ENCODE measurements at places on chromosomes 4 and X. TPM values are rescaled to one million over a fixed set of nuclear protein-coding genes. Genes with fewer than 3 reads are reported as not detected.

Gene ERCC6L
- 11.0 TPM for total RNA-seq

Gene GABRQ
- not detected for total RNA-seq

Gene SUPT20HL1
- total RNA-seq = not detected

Gene SPANXC
- not detected for total RNA-seq

Gene MAGEA9B
- total RNA-seq = not detected

Gene EBP
- total RNA-seq = 159 TPM

Gene CC2D2A
- total RNA-seq = 11.8 TPM

Gene HAUS7
- 38.6 TPM for total RNA-seq

Gene FSTL5
- total RNA-seq = not detected

Gene KIAA1210
- total RNA-seq = not detected

Gene GC
- total RNA-seq = 2.5 TPM

Gene MAN2B2
- total RNA-seq = 36.2 TPM

Gene HTRA3
- not detected for total RNA-seq

Gene TMSB15C
- total RNA-seq = 4.0 TPM

Gene PAGE2B
- total RNA-seq = not detected

Gene TBC1D9
- total RNA-seq = 9.4 TPM

Gene CSN1S1
- not detected for total RNA-seq

Gene GPR119
- not detected for total RNA-seq

Gene SLITRK2
- total RNA-seq = not detected

Gene KCNE5
- total RNA-seq = 0.71 TPM

Gene RENBP
- 1.6 TPM for total RNA-seq

Gene G6PD
- total RNA-seq = 229 TPM

Gene SMIM10
- 1.8 TPM for total RNA-seq

Gene CT47B1
- total RNA-seq = not detected

Gene MAGEB2
- total RNA-seq = not detected

Gene P2RY10
- not detected for total RNA-seq

Gene AMTN
- not detected for total RNA-seq

Gene PNCK
- total RNA-seq = 1.1 TPM

Gene RPGR
- 8.9 TPM for total RNA-seq

Gene ZNF275
- 7.4 TPM for total RNA-seq

Gene NEUROG2
- total RNA-seq = not detected

Gene HOPX
- not detected for total RNA-seq

Gene NDNF
- total RNA-seq = 0.29 TPM

Gene MAGED4B
- 8.7 TPM for total RNA-seq

Gene PHKA1
- total RNA-seq = 7.8 TPM

Gene SPACA5
- not detected for total RNA-seq

Gene GPR34
- total RNA-seq = not detected

Gene ASB9
- total RNA-seq = 10.8 TPM

Gene DMRTC1
- not detected for total RNA-seq

Gene PLAC8
- total RNA-seq = 6.3 TPM

Gene PDGFRA
- not detected for total RNA-seq

Gene FAM9C
- total RNA-seq = not detected

Gene DGKQ
- 8.8 TPM for total RNA-seq

Gene GSPT2
- total RNA-seq = 48.5 TPM

Gene PAGE2
- total RNA-seq = not detected

Gene PABPC4L
- not detected for total RNA-seq

Gene F8A3
- 15.7 TPM for total RNA-seq

Gene CXXC4
- total RNA-seq = 1.3 TPM

Gene OCIAD2
- total RNA-seq = 182 TPM

Gene XK
- total RNA-seq = 11.3 TPM

Gene EDA2R
- total RNA-seq = not detected

Gene ATOH1
- not detected for total RNA-seq

Gene TXK
- total RNA-seq = 2.8 TPM

Gene ZDHHC15
- total RNA-seq = not detected

Gene SPATA4
- not detected for total RNA-seq

Gene HEPH
- not detected for total RNA-seq

Gene TMPRSS11F
- not detected for total RNA-seq

Gene WWC2
- 38.7 TPM for total RNA-seq

Gene SH3RF1
- total RNA-seq = 70.1 TPM

Gene RBMXL3
- total RNA-seq = not detected
